Suprapubic skin (tissue), 4 donors: ENCODE measurements at places on chromosomes 3 and 15.
A peak's percentile ranks its signal among the peaks of the same experiment; 100 is the strongest.

DNA sequence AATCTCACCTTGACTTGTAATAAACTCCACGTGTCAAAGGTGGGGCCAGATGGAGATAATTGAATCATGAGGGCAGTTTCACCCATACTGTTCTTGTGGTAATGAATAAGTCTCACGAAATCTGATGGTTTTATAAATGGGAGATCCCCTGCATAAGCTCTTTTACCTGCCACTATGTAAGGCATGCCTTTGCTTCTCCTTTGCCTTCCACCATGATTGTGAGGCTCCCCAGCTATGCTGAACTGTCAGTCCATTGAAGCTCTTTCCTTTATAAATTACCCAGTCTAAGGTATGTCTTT lies 45.5 kb downstream of the SUCNR1 start:
- no peak overlapping the region for H3K4me3 ChIP-seq
- peak overlapping the region; percentile 79 for H3K27ac ChIP-seq
- DNase-seq = no peak
- H3K27me3 ChIP-seq = no peaks in the 10 kb centered on the region
- no peaks in the 10 kb centered on the region for H3K36me3 ChIP-seq

DNA sequence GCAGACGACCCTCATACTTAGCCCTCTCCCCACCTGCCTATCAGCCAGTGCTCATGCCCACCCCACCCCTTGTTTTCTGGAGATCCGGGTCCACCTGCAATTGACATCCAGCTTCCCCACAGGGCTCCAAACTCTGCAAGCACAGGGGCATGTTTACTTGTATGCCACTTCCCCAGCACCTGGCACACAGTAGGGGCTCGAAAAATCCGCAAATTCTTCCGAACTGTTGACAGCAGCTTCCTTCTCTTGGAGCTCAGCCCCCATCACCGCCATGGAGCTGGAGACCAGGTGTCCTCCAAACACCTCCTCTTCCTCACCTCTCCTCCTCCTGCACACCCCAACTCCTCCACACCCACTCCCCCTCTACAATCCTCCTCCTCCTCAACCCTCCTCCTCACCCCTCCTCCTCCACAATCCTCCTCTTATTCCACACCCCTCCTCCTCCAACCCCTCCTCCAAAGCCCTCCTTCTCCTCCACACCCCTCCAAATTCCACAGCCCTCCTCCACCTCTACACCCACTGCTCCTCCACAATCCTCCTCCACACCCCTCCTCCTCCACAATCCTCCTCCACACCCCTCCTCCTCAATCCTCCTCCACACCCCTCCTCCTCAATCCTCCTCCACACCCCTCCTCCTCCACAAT lies 70.4 kb upstream of the BLM start:
- no peak overlapping the region for H3K27ac ChIP-seq
- DNase-seq = no peak
- H3K27me3 ChIP-seq = no peaks in the 10 kb centered on the region
- H3K36me3 ChIP-seq = peaks cover 21% of the 10 kb centered on the region

GRCh38 chr15:91335702-91336101 lies 235.6 kb downstream of the SV2B start:
- no peaks in the 10 kb centered on the region for H3K4me1 ChIP-seq
- no peak overlapping the region for H3K27ac ChIP-seq
- no peaks in the 10 kb centered on the region for H3K36me3 ChIP-seq
- no peak for DNase-seq
- H3K27me3 ChIP-seq = no peaks in the 10 kb centered on the region

DNA sequence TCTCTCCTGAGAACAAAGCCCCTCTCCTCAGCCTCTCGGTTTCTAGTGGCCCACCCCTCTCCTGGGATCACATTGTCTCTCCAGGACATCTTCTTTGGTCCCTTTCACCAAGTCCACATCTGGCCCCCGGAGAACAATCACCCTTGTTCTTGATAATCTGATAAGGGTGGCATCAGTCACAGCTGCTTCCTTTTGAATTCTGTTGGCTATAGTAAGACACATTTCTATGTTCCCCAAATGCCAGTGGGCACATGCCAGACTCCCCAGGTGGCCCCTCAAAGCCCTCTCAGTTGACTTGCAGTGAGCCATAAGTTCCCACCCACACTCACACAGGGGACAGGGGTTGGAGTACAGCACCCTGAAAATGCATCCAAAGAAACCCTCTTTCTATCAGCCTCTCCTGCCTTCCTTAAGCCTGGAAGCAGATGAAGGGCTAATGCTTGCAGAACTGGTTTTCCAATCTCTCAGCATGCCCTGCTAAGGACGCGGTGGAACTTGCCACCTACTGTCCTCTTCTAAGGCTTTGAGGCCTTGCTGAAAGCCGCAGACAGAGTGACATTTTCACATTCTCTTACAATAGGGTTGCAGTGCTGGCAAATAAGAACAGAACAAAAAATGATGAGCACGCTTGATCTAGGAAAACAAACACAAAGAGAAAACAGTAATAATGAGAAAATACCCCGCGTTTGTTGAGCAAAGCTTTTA lies 101.3 kb upstream of the SLCO3A1 start:
- H3K27ac ChIP-seq = no peak overlapping the region
- no peak for DNase-seq
- H3K4me3 ChIP-seq = no peak overlapping the region
- no peaks in the 10 kb centered on the region for H3K27me3 ChIP-seq
- H3K4me1 ChIP-seq = no peaks in the 10 kb centered on the region
- no peaks in the 10 kb centered on the region for H3K36me3 ChIP-seq

- no peaks in the 10 kb centered on the region for H3K36me3 ChIP-seq
- H3K4me3 ChIP-seq = peak overlapping the region; percentile 43
- peaks cover 4% of the 10 kb centered on the region for H3K27me3 ChIP-seq
- H3K27ac ChIP-seq = peak overlapping the region; percentile 32
- peak; percentile 90 for DNase-seq
Measured at GRCh38 chr15:99928429-99928981, 195.3 kb upstream of the LYSMD4 start.

DNA sequence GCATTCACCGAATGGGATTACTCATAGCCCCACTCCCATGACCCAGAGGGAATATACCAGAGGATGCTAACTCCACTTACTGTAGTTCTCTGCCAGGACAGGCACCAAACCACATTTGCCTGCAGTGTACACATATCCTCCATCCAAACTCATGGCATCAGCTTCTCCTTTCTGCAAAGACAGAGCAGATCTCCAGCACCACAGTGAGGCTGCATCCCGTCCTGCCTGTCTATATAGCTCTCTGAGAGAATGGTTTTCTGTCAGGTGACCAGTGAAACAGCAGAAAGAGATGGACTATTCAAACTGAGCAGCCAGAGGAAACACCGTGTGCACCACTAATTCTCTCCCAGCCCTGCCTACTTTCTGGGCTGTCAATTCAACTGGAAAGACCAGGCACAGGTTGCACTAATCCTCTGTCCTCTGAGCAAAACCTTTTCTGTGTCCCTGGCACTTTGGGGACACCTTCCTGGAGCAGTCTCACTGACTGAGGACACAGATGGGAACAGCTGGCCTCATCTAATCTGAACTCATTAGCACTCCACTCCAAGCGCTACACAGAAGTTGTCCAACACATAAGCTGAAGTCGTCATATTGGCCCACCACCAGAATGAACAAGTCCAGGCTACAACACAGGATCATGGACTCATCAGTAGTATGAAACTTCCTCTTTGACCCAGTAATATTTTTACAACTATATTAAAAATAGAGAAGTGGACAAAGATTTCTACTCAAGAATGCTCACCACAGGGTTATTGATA lies 17.3 kb downstream of the LTF start:
- no peaks in the 10 kb centered on the region for H3K27me3 ChIP-seq
- no peak for DNase-seq
- no peak overlapping the region for H3K27ac ChIP-seq
- H3K36me3 ChIP-seq = no peaks in the 10 kb centered on the region

GRCh38 chr15:76311100-76311953 lies at the start of gene ETFA:
ETFA (minus strand) TSS chr15:76311469; CDS start chr15:76311388, 81 bp downstream.
- H3K36me3 ChIP-seq = no peaks in the 10 kb centered on the region
- peak within 1 kb of the TSS; percentile 75 for H3K27ac ChIP-seq
- DNase-seq = peak; percentile 98
- no peaks in the 10 kb centered on the region for H3K27me3 ChIP-seq

DNA sequence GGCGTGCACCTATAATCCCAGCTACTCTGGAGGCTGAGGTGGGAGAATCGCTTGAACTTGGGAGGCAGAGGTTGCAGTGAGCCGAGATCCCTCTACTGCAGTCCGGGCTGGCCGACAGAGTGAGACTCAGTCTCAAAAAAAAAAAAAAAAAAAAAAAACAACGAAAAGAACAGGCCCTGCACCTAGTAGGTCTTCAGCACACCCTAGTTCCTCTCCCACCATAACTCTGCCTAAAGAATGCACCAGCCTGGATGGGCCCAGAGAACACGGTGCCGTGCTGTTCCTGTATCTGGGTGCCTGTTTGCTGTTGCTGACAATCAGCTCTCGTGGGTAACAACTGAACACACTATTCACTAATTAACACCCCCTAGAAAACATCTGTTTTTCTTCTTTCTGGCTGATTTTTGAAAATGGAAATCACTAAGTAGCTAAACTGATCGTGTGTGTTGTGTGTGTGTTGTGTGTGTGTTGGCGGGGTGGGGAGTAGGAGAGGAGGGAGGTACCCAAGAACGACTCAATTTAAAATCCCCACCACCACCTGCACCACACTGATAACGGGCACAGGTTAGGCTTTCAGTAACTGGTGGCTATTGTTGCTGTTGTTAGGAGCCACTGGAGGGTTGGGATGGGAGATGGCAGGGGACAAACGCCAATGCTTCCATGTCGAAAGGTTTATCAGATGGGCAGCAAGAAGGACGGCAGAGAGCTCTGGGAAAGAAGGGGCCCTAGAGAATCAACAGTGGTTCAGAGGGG lies 40.6 kb upstream of the MEX3B start:
- no peak for DNase-seq
- H3K4me1 ChIP-seq = no peaks in the 10 kb centered on the region
- H3K36me3 ChIP-seq = no peaks in the 10 kb centered on the region
- no peak overlapping the region for H3K27ac ChIP-seq
- H3K4me3 ChIP-seq = no peak overlapping the region

DNA sequence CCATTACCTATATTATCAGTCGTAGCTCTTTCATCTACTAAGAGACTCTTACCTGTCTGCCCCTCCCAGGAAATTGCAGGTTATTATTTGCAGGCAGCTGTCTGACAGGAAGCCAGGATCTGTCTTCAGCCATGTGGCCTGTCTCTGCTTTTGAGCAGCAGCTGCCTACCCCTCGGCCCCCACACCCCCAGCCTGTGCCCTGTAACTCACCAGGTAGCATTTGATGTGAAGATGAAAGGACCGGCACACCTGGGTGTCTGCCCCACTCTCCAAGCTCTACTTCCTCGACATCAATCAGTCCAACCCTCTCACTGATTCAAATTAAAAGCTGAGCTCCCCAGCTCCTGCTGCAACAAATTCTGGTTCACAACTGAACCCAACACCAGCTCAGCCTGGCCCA lies 197.2 kb upstream of the CTNNB1 start:
- H3K4me1 ChIP-seq = peaks cover 9% of the 10 kb centered on the region
- no peak for DNase-seq
- no peak overlapping the region for H3K27ac ChIP-seq
- H3K4me3 ChIP-seq = no peak overlapping the region
- H3K27me3 ChIP-seq = no peaks in the 10 kb centered on the region
- H3K36me3 ChIP-seq = no peaks in the 10 kb centered on the region

DNA sequence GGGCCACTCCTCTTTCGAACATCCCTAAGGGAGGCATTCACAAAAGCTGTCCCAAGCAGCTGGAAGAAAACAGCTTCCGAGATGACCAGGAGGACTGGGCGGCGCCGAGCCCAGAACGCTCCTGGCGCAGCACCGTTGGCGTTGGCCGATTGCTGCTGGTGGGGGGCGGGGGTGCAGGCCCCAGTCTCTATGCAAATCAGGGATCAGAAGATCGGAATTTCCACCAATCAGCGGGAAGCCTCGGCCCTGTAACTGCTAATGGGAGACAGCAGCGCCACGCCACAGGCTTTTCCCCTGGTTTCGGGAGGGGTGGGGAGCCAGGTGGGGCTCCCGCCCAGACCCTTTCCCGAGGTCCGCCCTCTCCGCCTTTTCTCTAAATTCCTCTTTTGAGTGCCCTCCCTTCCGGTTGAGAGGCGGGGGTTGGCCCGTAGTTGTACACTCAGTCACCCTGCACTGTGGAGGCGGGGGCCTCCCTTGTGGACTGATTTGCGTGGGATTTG lies 27.0 kb downstream of the HMCES start:
- peak overlapping the region; percentile 23 for H3K4me3 ChIP-seq
- peaks cover 37% of the 10 kb centered on the region for H3K36me3 ChIP-seq
- peaks cover 9% of the 10 kb centered on the region for H3K4me1 ChIP-seq
